ENCODE measurements at places on chromosomes 2 and 18.

DNA sequence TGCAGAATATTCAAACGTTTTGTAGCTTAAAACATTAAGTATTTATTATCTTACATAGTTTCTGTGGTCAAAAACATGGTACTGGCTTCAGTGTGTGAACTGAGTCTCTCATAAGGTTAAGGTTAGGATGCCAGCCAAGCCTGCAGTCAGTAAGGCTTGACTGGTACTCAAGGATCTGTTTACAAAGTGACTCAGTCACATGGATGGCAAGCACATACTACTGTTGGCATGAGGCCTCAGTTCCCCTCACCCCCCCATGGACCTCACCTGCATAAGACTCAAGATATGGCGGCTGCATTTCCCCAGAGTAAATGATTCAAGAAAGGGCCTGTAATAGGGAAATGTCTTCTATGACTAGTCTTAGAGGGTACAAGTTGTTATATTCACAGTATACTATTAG lies 1167.5 kb downstream of the DPP10 start:
- no peak for DNase-seq

DNA sequence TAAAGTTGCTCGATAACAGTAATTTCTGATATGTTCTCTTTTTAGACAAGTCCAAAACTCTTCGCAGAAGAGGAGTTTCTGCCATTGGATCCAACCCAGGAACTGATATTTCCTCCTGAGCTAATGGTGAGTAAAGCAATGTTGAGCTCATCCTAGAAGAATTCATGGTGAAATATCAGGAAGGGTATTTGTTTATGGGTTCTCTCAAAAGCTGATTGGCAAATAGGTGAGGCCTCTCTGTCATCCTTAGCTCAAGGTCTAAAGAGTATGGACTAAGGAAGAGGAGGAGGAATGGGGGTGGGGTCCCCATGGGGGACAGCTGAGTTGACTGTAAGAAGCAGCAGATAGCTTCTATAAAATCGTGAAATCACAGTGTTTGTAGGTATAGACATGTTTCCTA lies 18.2 kb downstream of the AOX1 start:
- DNase-seq = no peak

GRCh38 chr2:75564713-75565359 lies 4.1 kb upstream of the EVA1A start:
- no peak for DNase-seq

DNA sequence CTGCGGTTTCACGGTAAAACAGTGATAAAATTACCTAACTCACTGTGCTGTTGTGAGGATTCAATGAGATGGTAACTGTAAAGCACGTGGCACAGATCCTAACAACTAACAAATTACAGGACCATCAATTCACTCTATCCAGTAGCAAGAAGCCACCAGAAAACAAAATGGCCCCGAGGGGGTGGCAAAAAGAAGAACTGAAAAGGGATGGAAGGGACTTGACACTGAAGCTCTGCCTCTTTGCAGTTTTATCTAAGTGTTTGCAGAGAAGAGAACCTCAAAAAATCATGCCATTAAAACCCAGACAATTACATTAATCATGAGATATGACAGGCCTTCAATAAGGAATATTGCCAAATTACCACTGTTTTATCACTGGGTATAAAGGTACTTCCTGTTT lies 46.7 kb downstream of the IRS1 start:
- no peak for DNase-seq

DNA sequence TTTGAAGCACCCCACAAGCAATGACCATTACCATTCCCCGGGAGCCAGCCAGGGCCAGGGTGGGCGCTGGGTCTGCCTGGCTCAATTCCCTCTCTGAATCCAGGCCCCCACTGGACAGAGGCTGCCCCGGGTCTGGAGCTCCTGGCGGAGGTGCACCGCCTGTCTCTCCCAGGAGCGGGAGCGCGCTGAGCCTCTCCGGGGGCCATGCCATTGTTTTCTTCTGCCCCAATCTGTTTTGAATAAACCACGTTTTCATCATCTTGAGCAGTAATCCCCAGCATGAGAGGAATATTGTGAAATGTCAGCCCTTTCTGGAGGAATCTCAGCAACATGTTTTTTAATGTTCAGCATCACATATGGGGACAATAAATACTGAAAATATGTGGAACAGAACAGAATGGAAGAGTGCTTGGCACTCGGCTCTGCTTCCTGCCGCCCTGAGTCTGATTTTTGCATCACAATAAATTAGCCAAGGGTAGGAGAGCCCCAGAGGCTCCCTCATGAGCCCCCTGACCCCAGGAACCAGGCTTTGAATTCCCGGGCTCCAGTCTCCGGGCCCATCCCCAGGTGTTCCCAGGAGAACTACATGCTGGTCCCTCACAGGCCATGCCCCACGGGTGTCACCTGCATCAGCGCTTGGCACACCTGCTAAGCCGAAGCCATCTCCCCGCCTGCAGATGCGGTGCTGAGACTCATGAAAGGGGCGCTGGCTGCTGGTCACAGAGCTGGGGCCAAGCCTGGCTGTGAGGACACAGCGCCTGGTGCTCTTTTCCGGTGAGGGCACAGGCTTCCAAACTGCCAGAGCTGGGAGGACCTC lies 88.8 kb downstream of the INHBB start:
- DNase-seq = no peak

- no peak for DNase-seq
Observed at GRCh38 chr2:85524336-85524908, 14.5 kb upstream of the MAT2A start.

DNA sequence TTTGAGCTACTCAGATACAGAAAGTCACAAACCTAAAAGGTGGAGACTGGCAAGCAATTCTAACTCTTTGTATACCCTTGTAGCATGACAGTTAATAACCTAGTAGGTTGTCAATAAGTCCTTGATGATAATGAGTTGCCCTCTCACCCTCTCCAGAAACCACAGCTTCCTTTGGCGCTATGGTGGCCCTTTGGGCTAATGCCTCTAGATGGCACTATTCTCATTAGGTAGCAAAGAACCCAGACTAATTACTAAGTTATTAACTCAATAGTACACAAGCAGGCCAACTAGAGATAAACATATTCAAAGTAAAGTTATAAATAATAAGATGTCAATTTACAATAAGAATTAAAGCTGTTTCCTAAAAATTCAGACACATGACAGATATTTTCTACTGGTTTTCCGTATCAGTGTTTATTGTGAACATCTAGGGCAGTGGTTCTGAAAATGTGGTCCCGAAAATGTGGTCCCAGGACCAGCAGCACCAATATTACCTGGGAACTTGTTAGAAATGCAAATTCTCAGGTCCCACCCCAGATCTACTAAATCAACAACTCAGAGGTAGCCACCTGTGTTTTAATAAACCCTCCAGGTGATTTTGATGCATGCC lies 41.1 kb downstream of the LDAH start:
- no peak for DNase-seq

GRCh38 chr18:52082246-52082645 lies 257.8 kb upstream of the DCC start:
- DNase-seq = no peak

DNA sequence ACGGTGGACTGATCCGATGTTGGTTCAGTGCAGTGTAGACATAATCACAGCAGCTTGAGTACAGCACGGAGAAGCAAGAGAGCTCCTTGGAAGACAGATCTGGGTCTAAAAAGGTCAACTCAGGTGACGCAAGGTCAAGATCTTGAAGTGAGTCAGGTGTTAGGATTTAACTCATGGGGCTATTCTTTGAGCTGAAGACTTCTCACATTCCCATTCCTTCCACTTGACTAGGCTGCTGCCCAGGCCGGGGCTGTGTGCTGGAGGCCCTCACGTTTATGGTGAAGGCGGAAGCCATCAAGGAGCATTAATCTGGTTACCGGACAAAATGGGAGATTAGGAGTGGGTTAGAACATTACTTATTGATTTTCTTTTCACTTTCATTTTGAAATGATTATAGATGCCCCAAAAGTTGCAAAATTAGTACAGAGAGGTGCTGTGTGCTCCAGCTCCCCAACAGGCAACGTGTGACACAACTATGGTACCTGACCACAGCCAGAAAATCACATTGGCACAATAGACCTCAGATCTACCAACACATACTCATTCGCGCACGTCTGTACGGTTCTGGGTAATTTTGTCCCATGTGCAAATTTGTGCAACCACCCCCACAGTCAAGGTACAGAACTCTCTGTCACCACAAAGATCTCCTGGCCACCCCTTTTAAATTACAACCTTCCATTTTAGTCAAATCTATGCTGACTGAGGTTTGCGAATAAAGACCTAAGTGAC lies 77.6 kb upstream of the SEC11C start:
- no peak for DNase-seq

DNA sequence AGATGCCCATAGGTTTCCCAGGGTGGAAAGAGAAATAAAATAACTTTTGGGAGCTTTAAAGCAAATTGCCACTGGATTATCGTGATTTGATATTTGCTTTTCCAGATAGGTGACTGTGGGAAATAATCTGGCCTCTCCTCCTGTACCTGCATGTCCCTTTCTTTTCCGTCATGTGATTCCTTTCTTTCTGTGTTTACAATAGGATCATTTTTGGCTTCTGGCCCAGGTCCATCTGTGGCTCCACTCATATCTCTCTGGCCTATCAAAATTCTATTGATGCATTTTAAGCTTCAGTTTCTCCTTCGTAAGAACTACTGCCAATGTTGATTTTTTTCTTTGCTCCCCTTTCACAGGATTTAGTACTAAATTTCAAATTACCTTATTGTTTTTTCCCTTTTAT lies 153.6 kb downstream of the CCDC85A start:
- DNase-seq = no peak

DNA sequence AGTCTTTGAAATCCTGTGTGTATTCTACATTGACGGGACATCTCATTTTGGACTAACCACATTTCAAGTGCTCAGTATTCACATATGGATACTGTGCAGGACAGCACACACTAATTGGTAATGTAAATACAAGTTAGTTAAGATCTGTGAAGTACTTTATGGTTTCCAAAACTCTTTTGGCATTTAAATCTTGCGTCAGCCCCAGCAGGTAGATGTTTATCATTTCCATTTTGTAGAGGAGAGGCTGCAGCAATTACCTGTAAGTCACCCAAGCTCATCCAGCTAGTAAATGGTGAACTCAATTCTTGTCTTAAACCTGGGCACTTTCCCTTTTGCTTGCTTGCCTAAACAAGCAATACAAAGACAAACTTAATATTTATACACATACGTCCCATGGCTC lies 1.6 kb upstream of the NAGK start:
- DNase-seq = no peak

- DNase-seq = no peak
Observed at GRCh38 chr2:177585234-177585863, 192.8 kb downstream of the AGPS start.

DNA sequence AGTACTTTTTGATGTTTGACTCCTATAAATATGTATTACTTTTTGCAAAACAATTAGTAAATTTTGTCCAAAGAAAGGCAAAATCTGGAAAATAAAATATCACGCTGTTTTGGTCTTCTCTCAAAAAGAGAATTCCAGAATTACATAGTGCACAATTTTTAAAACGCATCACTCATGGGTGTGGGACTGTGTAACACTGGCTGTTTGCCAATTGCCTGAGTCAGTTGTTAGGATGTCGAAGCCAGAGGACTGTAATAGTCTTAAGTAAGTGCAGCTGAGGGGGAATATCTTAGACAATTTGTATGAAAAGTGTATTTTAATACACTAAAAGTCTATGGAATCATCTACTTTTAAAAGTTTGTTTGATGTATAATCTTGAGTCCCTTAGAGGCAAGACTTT lies 24.1 kb upstream of the EPHA4 start:
- no peak for DNase-seq

- DNase-seq = no peak
Observed at GRCh38 chr2:71154798-71155197, 24.4 kb downstream of the MPHOSPH10 start.

DNA sequence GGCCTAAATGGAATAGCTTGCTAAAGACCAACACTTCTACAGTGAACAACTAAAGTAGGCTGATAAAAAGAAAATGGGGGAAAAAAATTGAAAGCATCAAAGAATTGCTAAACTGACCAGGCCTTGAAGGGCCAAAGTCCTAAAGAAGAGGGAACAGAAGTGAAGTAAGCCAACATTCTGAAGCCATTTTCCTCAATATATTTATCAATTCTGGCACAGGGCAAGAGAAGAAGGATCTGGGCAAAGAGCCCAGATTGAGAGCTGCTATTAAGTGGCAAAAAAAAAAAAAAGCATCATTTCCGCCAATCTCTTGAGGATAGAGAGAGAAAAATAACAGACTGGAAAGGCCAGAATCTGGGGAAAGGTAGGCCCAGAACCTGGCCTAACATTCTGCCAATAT lies 25.7 kb downstream of the FANCL start:
- no peak for DNase-seq

DNA sequence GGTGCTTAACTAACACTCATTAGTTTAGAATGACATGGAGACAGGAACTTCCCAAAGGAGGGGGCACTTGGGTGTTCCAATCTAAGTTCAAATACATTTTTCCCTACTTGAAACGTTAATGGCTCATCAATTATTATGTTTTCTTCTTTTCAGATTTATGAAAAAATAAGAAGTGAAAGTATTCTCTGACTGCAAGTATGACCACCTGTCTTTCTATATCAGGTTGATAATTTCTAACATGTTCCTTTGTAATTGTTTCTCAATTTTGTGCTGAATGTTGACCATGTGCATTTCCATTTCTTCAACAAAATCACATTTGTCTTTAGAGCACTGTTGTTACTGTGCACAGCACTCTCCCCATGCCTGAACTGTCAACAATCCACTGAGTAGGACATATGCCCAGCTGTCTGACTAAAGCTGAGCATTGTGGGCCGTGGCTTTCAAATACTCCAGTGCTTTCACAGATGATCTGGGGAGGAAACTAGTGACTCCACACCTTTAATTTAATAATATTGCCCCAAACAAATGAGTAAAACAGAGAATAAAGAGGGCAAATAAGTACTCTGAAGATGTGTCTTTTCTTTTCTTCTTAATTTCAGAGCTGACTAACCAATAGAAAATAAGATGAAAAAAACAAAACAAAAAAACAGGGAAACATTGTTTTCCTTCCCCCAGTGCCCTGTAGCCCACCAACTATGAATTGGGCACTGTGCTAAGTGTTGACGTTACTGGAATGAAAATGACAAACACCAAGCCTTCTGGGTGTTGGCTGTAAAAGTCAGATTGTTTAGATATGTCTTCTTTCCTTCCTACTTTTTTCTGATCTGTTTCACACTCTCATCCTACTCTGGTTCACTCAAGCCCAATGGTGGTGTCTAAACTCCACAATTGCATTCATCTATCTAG lies 16.0 kb downstream of the LANCL1 start:
- no peak for DNase-seq

DNA sequence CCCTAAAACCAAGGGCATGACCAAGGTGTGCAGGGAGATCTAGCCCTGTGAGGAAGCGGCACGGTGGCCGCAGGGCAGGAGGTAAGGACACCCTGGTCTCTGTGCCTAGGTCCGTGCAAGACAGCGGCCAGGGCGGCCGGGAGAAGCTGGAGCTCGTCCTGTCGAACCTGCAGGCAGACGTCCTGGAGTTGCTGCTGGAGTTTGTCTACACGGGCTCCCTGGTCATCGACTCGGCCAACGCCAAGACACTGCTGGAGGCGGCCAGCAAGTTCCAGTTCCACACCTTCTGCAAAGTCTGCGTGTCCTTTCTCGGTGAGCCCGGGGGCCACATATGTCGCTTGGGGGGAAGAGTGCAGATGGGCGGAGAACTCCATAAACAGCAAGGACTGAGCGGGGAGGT lies 235.4 kb downstream of the ATAD2B start:
- DNase-seq = no peak
